ENCODE measurements at places on chromosomes 2 and 18. TPM values are rescaled to one million over a fixed set of nuclear protein-coding genes. Genes with fewer than 3 reads are reported as not detected.

The SLC38A11 gene
- total RNA-seq: not detected

The PIEZO2 gene
- total RNA-seq: 139 TPM

The KIF1A gene
- 4.3 TPM for total RNA-seq

The USP37 gene
- 14.6 TPM for total RNA-seq

The DSG3 gene
- total RNA-seq: not detected

The CCL20 gene
- not detected for total RNA-seq

The LCT gene
- total RNA-seq: not detected

The GPN1 gene
- total RNA-seq: 28.8 TPM

The IKZF2 gene
- 16.7 TPM for total RNA-seq

DNA sequence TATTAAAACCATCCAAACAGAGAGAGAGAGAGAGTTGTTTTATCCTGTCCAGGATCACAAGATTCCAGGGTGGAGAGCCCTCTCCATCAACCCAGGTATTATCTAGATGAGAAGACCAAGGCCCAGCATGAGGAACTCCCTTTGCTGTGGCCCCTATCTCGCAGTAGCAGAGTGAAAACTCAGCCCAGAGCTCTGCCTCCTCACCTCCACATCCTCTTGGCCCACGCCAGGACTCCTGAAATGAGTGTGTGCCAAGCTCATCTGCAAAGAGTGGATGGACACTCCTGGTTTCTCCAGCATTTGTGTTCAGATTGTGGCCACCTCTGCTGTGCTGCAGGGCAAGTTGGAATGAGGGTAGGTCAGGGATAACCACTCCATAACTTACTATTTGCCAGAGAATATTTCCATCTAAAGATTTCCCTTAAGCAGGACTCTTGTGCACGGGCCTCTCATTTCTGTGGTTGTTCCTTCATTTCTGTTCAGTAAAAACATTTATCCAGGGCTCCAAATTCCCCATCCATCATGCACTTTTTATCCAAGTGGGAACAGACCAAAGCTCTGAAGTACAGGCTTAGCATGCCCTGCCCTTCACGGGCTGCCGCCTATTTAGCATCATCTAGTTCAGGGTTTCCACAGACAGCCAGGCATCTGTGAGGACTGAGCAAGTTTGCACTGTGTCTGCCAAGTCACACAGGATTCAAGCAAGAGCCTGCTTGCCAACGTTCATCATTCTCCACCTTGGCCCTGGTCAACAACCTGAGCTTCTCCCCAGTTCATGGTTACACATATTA lies 583.2 kb upstream of the ID2 start:
- H3K36me3 ChIP-seq: no peaks in the 10 kb centered on the region
- no peaks in the 10 kb centered on the region for H3K4me1 ChIP-seq
- H3K27ac ChIP-seq: no peak overlapping the region
- H3K4me3 ChIP-seq: no peak overlapping the region

- H3K4me1 ChIP-seq: no peaks in the 10 kb centered on the region
- no peak for DNase-seq
- no peak overlapping the region for H3K4me3 ChIP-seq
- no peaks in the 10 kb centered on the region for H3K27me3 ChIP-seq
These were observed 43.3 kb downstream of the WDPCP start for GRCh38 chr2:63545023-63545422.

DNA sequence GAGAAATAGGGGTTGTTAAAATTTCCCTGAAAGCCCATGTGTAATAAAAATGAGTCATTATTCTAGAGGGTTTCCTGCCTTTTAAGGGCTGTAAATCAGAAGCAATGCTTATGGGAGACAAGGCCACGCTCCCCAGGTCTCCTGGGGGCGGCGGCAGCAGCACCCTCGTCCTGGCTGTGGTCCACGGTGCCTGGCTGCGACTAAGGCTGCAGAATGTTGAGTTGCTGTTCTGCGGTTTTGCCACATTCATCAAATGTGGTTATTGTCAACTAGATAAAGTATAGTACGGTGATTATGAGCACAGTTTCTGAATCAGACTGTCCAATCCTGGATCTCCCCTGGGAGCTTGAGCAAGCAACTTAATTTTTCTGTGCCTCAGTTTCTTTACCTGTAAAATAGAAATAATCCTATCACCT lies 11.9 kb upstream of the AGFG1 start:
- H3K27ac ChIP-seq: no peak overlapping the region
- H3K4me3 ChIP-seq: no peak overlapping the region

DNA sequence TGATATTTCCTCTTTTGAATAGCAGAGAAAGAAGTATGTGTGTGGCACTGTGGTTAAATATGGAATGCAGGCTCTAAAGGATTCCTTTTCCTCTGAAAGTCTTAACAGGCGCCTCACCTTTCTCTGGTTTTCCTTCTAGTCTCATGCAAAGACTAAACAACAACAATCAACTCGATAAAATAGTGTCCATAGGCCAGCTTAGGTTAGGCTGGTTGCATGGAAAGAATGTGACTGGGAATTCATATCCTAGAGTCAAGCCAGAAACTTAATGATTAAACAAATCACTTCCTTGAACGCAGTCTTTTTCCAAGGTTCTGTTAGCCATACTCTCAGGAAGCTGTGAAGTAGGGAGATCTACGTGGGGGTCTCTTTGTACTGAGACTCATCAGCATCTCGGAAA lies 800.8 kb upstream of the ID2 start:
- H3K4me3 ChIP-seq: no peak overlapping the region
- no peaks in the 10 kb centered on the region for H3K36me3 ChIP-seq
- no peak overlapping the region for H3K27ac ChIP-seq

- no peaks in the 10 kb centered on the region for H3K36me3 ChIP-seq
- no peak overlapping the region for H3K27ac ChIP-seq
These were observed 30.0 kb downstream of the THNSL2 start for GRCh38 chr2:88199912-88200682.

DNA sequence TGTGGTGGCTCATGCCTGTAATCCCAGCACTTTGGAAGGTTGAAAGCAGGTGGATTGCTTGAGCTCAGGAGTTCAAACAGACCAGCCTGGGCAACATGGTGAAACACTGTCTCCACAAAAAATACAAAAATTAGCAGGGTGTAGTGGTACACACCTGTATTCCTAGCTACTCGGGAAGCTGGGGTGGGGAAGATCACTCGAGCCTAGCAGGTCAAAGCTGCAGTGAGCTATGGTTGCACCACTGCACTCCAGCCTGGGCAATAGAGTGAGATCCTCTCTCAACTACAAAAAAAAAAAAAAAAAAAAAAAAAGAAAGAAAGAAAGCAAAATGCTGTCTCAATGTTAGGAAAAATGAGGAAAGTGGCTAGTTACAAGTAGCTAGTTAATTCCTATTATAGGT lies 56.8 kb downstream of the TRIP12 start:
- no peaks in the 10 kb centered on the region for H3K27me3 ChIP-seq
- H3K36me3 ChIP-seq: peaks cover 13% of the 10 kb centered on the region

DNA sequence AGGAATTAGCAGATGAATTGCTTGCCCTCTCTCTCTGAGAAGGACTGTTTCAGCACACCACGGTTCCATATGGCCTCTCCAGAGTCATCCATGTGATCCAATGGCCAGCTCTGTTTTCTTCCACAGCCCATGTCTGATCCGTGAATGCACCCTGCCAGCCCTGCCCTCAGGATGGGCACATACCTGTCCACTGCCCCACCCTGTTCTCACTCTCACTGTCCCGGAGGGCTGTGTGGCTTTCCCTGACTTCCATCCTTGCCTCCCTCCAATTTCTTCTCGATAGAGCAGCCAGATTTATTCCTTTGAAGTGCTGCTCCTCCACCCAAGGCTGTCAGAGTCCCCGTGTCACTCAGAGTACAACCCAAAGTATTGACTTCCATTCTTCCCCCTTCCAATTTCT lies 343.1 kb downstream of the TGIF1 start:
- no peaks in the 10 kb centered on the region for H3K36me3 ChIP-seq
- no peak overlapping the region for H3K4me3 ChIP-seq
- DNase-seq: no peak
- no peak overlapping the region for H3K27ac ChIP-seq

GRCh38 chr2:153408710-153409385 lies 69.7 kb downstream of the RPRM start:
- no peaks in the 10 kb centered on the region for H3K27me3 ChIP-seq
- DNase-seq: no peak
- no peak overlapping the region for H3K27ac ChIP-seq

- DNase-seq: no peak
- H3K27ac ChIP-seq: no peak overlapping the region
- no peak overlapping the region for H3K4me3 ChIP-seq
- H3K27me3 ChIP-seq: no peaks in the 10 kb centered on the region
These were observed 47.1 kb downstream of the EFR3B start for GRCh38 chr2:25088817-25089516.

DNA sequence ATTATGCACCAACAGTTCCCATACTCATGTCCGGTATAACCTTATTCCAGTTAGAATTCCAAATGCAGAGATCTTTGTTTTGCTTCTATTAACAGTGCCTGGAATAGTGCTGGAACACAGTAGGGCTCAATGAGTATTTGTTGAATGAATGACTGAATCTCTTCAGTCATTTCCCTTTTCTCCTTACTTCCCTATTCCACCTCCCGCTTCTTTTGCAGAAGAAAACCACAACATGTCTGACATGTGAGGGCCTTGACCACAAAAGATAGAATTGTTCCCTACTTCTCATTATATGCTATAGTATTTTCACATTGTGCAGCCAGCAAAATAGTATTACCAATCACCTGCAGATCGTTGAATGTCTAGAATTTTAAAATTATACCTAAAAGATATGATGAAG lies 19.5 kb upstream of the HNRNPLL start:
- DNase-seq: no peak
- H3K27me3 ChIP-seq: peaks cover 12% of the 10 kb centered on the region
- H3K4me1 ChIP-seq: peaks cover 16% of the 10 kb centered on the region
- no peaks in the 10 kb centered on the region for H3K36me3 ChIP-seq
- H3K4me3 ChIP-seq: no peak overlapping the region

DNA sequence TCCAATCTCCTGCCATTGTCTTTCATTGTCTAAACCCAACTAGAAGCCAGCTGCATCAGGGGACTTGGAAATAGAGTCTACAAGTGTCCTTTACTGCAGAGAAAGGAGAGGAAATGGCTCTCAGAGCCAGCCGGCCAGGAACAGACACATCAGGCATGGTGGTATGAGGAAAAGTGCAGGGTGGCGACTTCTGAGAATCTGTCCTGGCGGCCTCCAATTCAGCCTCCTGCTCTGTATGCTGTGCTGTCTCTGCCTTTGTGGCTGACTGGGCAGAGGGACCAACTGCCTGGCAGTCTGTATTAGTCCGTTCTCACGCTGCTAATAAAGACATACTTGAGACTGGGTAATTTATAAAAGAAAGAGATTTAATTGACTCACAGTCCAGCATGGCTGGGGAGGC lies 36.8 kb upstream of the AQP4 start:
- H3K27me3 ChIP-seq: no peaks in the 10 kb centered on the region
- H3K36me3 ChIP-seq: no peaks in the 10 kb centered on the region
- no peak overlapping the region for H3K4me3 ChIP-seq
- H3K27ac ChIP-seq: no peak overlapping the region

DNA sequence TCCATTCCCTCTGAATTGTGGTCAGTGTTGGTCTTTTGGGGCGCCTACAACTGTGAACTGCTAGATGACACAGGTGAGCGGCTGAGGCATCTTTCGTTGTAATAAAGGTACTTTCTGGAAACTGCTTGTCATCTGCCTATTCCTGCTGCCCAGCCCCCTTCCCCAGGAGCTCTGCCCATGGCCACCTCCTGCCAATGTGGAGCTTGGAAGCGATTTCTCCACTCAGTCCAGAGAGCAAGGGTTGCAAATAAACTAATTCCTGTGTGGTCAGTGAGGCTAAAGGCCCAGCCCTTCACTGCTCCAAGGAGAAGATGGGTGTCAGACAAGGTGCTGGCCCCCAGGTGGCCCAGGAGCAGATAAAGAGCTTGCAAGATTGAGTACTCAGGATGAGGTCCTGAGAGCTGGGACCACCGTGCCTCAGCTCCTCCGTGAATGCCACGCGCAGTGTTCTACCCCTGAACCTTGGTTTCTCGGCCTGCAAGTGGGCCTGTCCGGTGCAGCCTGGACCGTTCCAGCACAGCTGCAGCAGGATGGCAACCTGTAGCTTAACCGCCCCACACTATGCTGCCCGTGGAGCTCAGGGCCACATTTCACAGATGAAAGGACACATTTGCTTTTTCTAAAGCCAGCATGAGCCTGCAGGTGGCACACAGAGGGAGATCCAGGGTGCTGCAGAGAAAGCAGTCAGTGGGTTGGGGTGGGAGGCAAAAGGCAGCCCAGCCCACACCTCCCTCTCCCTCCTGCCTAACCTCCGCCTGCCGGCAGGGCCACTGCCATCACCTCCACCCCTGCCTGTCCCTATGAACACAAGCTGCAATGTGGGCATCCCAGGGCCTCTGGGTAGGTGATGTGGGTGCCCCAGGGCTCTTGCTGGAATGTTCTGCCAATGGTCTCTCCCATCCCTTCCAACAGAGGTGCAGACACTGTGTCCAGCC lies 78.7 kb upstream of the OTOF start:
- H3K36me3 ChIP-seq: no peaks in the 10 kb centered on the region
- H3K4me1 ChIP-seq: no peaks in the 10 kb centered on the region
- DNase-seq: no peak
- H3K27ac ChIP-seq: no peak overlapping the region
- H3K27me3 ChIP-seq: peaks cover 70% of the 10 kb centered on the region

DNA sequence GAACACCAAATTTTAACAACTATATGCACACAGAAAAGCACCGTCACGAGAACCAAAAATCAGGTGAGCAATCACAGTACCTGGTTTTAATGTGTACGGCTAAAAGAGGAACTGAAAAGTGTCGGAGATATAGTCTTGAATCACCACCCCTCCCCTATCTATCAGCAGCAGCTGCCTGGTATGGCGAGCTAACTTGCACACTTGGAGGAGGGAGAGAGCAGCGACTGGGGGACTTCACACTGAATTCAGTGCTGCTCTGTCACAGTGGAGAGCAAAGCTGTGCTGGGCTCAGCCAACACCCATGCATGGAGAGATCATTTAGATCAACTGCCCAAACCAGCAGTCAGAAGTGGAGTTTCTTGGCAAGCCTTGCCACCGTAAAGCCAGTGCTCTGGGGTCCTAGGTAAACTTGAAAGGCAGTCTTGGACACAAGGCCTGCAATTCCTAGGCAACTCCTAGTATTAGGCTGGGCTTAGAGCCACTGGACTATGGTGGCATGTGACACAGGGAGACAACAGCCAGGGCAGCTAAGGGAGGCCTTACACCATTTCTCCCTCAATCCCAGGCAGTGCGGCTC lies 89.2 kb upstream of the CD226 start:
- H3K4me3 ChIP-seq: no peak overlapping the region
- H3K27me3 ChIP-seq: no peaks in the 10 kb centered on the region
- H3K27ac ChIP-seq: no peak overlapping the region
- DNase-seq: no peak

- DNase-seq: no peak
- H3K4me1 ChIP-seq: no peaks in the 10 kb centered on the region
- H3K4me3 ChIP-seq: no peak overlapping the region
- no peak overlapping the region for H3K27ac ChIP-seq
- H3K27me3 ChIP-seq: peaks cover 11% of the 10 kb centered on the region
These were observed 17.4 kb upstream of the STEAP3 start for GRCh38 chr2:119206201-119206600.

- H3K27ac ChIP-seq: no peak overlapping the region
- DNase-seq: no peak
- H3K27me3 ChIP-seq: peaks cover 32% of the 10 kb centered on the region
- no peaks in the 10 kb centered on the region for H3K4me1 ChIP-seq
- no peaks in the 10 kb centered on the region for H3K36me3 ChIP-seq
- H3K4me3 ChIP-seq: no peak overlapping the region
These were observed 23.8 kb downstream of the EN1 start for GRCh38 chr2:118823633-118824032.

- H3K36me3 ChIP-seq: peaks cover 27% of the 10 kb centered on the region
- H3K27me3 ChIP-seq: no peaks in the 10 kb centered on the region
- H3K27ac ChIP-seq: peak overlapping the region; percentile 92
- peak; percentile 17 for DNase-seq
- H3K4me1 ChIP-seq: peaks cover 55% of the 10 kb centered on the region
These were observed 23.2 kb downstream of the RNF152 start for GRCh38 chr18:61869636-61870035.
